Thyroid gland (tissue), 4 donors: ENCODE measurements at places on chromosomes 4 and X. TPM values are rescaled to one million over a fixed set of nuclear protein-coding genes. Genes with fewer than 3 reads are reported as not detected.

Gene DAPP1
- 0.38 TPM for total RNA-seq

Gene FRMPD4
- not detected for total RNA-seq

Gene SRPX
- total RNA-seq: 135 TPM

Gene GLOD5
- not detected for total RNA-seq

GRCh38 chrX:84219551-84219950 lies 31.6 kb upstream of the RPS6KA6 start:
- H3K27ac ChIP-seq: no peak overlapping the region
- H3K4me3 ChIP-seq: no peak overlapping the region
- no peak for DNase-seq
- H3K27me3 ChIP-seq: no peaks in the 10 kb centered on the region
- H3K36me3 ChIP-seq: no peaks in the 10 kb centered on the region

- peaks cover 4% of the 10 kb centered on the region for H3K36me3 ChIP-seq
- H3K4me1 ChIP-seq: peaks cover 23% of the 10 kb centered on the region
- no peaks in the 10 kb centered on the region for H3K27me3 ChIP-seq
- H3K4me3 ChIP-seq: no peak overlapping the region
Observed at GRCh38 chr4:84684361-84684760, 101.4 kb downstream of the CDS1 start.

DNA sequence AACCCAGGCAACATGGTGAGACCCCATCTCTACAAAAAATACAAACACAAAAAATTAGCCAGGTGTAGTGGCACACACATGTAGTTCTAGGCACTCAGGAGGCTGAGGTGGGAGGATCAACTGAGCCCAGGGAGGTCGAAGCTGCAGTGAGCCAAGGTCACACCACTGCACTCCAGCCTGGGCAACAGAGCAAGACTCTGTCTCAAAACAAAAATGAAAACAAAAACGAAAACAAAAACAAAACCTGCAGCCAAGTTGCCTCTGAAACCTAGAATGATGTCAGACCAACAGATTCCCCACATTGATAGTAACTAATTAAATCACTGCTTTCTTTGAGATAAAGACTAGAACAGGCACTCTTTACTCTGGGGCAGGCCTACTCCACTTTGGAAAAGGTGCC lies 104.5 kb downstream of the AMELX start:
- no peak overlapping the region for H3K4me3 ChIP-seq
- no peak overlapping the region for H3K27ac ChIP-seq
- peaks cover 18% of the 10 kb centered on the region for H3K4me1 ChIP-seq
- DNase-seq: no peak

GRCh38 chr4:148692242-148692641 lies 250.0 kb upstream of the NR3C2 start:
- no peaks in the 10 kb centered on the region for H3K27me3 ChIP-seq
- H3K4me1 ChIP-seq: no peaks in the 10 kb centered on the region
- DNase-seq: no peak
- H3K4me3 ChIP-seq: no peak overlapping the region

- H3K27ac ChIP-seq: no peak overlapping the region
- H3K27me3 ChIP-seq: no peaks in the 10 kb centered on the region
- no peak overlapping the region for H3K4me3 ChIP-seq
- H3K4me1 ChIP-seq: peaks cover 2% of the 10 kb centered on the region
- DNase-seq: no peak
Observed at GRCh38 chr4:183855323-183856190, 49.5 kb upstream of the STOX2 start.

DNA sequence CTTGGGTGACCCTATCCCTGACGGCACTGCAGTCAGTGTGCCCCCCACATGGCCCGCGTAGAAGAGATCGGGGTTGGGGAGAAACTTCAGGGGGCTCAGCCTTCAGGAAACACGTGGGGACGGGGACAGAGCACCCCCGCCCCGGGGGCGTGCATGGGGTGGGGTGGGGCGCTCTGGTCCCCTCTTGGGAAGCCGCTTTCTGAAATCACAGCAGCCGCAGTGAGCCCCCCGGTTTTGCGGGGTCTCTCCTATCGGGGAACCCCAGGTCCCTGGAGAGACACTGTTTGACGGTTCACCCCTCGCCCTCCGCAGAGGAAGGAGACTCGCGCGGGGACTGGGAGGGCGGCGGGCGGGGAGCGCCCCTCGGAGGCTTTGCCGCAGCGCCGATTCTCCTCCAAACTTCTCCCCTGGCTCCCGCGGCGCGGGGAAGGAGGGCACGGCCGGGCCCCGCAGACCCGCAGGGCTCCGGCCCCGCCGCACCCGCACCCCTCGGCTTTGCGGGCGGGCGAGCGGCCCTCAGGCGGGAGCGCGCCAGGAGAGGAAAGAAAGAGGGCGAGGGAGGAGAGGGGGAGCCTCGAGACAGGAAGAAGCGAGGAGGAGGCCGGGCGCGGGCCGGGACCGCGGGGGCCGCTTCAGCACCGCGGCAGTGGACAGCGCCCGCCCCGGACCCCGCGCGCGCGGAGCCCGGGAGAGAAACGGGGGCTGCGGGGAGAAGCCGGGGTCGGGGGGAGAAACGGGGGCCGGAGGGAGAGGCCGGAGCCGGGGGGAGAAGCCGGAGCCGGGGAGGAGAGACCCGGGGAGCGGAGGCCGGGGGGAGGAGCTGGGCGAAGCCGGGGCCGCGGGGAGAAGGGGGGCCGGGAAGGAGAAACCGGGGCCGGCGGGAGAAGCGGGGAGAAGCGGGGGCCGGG lies 612 bp downstream of the CPLX1 start:
- no peak for DNase-seq
- peaks cover 10% of the 10 kb centered on the region for H3K4me1 ChIP-seq
- H3K36me3 ChIP-seq: no peaks in the 10 kb centered on the region
- H3K27ac ChIP-seq: no peak overlapping the region
- H3K4me3 ChIP-seq: no peak overlapping the region
- peaks cover 12% of the 10 kb centered on the region for H3K27me3 ChIP-seq

- no peaks in the 10 kb centered on the region for H3K27me3 ChIP-seq
- no peaks in the 10 kb centered on the region for H3K36me3 ChIP-seq
- H3K27ac ChIP-seq: no peak overlapping the region
- peaks cover 10% of the 10 kb centered on the region for H3K4me1 ChIP-seq
- DNase-seq: no peak
- no peak overlapping the region for H3K4me3 ChIP-seq
Observed at GRCh38 chr4:183959319-183960045, 54.4 kb downstream of the STOX2 start.
